ENCODE measurements at places on chromosomes 2 and 18.
A peak's percentile ranks its signal among the peaks of the same experiment; 100 is the strongest.

DNA sequence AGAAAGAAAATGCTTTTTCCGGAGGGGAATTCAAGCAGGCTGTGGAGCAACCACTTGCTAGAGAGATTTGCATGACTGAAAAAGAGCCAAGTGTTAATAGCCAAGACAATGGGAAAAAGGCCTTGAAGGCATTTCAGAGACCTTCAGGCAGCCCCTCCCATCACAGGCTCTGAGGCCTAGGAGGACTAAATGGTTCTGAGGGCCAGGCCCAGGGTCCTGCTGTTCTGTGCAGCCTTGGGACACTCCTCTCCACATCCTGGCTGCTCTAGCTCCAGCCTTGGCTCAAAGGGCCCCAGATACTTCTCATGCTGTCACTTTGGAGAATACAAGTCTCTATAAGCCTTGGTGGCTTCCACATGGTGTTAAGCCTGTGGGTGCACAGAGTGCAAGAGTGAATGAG lies 81.8 kb downstream of the B3GNT2 start:
- H3K27me3 ChIP-seq: peaks cover 5% of the 10 kb centered on the region
- H3K36me3 ChIP-seq: peaks cover 34% of the 10 kb centered on the region
- no peak for DNase-seq
- no peak overlapping the region for H3K4me3 ChIP-seq

DNA sequence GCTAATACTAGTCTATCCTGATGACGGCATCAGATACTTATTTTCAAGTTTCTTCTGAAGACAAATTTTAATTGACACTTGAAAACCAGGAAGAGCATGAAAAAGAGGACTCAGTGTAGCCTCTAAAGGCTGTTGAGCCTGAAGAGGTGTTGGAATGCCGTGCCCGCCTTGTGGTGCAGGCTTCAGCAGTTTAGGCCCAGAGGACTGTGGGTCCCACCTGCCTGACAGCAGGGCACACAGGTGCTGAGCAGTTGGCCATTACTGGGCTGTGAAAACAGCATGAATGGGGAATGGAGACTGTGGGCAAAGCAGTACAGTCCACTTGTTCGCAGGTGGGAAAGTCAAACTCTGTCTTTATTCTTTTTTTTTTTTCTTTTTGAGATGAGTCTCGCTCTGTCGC lies 49.8 kb upstream of the THOC1 start:
- peaks cover 3% of the 10 kb centered on the region for H3K4me1 ChIP-seq
- H3K27ac ChIP-seq: no peak overlapping the region
- H3K27me3 ChIP-seq: peaks cover 2% of the 10 kb centered on the region
- no peak for DNase-seq
- no peak overlapping the region for H3K4me3 ChIP-seq

- no peak overlapping the region for H3K27ac ChIP-seq
- DNase-seq: no peak
- no peaks in the 10 kb centered on the region for H3K27me3 ChIP-seq
Measured at GRCh38 chr2:206526416-206526815, 83.1 kb downstream of the ADAM23 start.

DNA sequence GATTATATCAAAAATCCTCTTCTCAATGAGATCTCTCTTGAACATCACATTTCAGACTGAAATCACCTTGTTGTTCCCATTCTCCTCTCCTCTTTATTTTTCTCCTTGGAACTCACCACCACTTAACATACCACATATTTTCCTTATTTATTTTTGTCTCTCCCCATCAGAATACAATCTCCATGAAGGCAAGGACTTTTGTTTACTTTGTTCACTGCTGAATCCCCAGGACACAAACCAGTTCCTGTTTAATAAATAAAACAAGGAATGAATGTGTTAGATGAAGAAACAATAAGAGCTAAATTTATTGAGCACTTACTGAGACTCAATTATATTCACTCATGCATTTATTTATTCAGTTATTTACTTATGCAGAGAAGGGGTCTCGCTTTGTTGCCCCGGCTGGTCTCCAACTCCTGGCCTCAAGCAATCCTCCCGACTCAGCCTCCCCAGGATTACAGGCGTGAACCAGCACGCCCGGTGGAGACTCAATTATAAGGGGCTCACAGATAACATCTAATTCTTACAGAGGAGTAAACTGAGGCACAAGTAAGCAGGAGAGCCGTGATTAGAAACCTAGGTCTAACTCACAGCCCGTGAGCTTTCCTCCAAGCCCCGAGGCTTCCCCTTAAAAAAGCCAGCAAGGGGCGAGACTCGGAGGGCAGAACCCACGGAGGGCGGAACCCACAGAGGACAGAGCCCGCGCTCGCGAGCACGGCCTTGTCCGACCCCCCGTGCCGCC lies 616 bp upstream of the TAF1B start:
- H3K4me1 ChIP-seq: peaks cover 45% of the 10 kb centered on the region
- H3K4me3 ChIP-seq: peak overlapping the region; percentile 91
- H3K36me3 ChIP-seq: peaks cover 10% of the 10 kb centered on the region
- H3K27ac ChIP-seq: peak overlapping the region; percentile 96
- DNase-seq: no peak
- H3K27me3 ChIP-seq: no peaks in the 10 kb centered on the region

GRCh38 chr2:24720310-24720709 lies 72.9 kb downstream of the PTRHD1 start:
- H3K27me3 ChIP-seq: no peaks in the 10 kb centered on the region
- peaks cover 38% of the 10 kb centered on the region for H3K36me3 ChIP-seq
- peaks cover 12% of the 10 kb centered on the region for H3K4me1 ChIP-seq
- no peak for DNase-seq
- no peak overlapping the region for H3K27ac ChIP-seq
- H3K4me3 ChIP-seq: no peak overlapping the region

GRCh38 chr18:79195716-79196683 lies 126.8 kb downstream of the ATP9B start:
- peaks cover 7% of the 10 kb centered on the region for H3K4me1 ChIP-seq
- H3K36me3 ChIP-seq: peaks cover 22% of the 10 kb centered on the region
- H3K27ac ChIP-seq: no peak overlapping the region
- H3K4me3 ChIP-seq: no peak overlapping the region

- H3K4me3 ChIP-seq: no peak overlapping the region
- H3K36me3 ChIP-seq: no peaks in the 10 kb centered on the region
- no peak overlapping the region for H3K27ac ChIP-seq
Measured at GRCh38 chr2:6940820-6941219, 23.6 kb downstream of the RNF144A start.

- no peaks in the 10 kb centered on the region for H3K27me3 ChIP-seq
- H3K4me1 ChIP-seq: no peaks in the 10 kb centered on the region
- H3K27ac ChIP-seq: no peak overlapping the region
- H3K36me3 ChIP-seq: no peaks in the 10 kb centered on the region
- no peak overlapping the region for H3K4me3 ChIP-seq
Measured at GRCh38 chr2:79981316-79981715, 323.2 kb downstream of the LRRTM1 start.

DNA sequence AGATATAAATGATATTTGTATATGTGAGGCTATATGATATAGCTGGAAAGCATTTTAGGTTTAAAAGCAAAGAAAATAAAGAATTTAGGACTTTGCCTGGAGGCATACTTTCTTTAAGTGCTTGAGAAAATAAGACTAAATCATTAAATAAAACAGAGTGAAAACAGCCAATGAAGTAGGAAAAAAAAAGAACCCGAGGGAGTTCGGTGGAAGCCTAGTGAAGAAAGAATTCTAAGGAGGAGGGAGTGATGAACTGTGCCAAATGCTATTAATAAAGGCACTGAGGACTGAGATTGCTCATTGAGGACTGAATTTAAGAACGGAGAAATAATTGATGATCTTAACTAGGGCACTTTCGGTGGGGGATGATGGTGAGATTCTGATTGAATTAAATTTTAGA lies 573.5 kb downstream of the DSC3 start:
- no peak overlapping the region for H3K4me3 ChIP-seq
- DNase-seq: no peak
- no peaks in the 10 kb centered on the region for H3K36me3 ChIP-seq
- no peaks in the 10 kb centered on the region for H3K27me3 ChIP-seq
- no peak overlapping the region for H3K27ac ChIP-seq

GRCh38 chr18:11004294-11004693 lies 145.1 kb downstream of the PIEZO2 start:
- H3K4me3 ChIP-seq: no peak overlapping the region
- no peaks in the 10 kb centered on the region for H3K27me3 ChIP-seq
- H3K27ac ChIP-seq: no peak overlapping the region
- no peak for DNase-seq
- H3K36me3 ChIP-seq: no peaks in the 10 kb centered on the region

DNA sequence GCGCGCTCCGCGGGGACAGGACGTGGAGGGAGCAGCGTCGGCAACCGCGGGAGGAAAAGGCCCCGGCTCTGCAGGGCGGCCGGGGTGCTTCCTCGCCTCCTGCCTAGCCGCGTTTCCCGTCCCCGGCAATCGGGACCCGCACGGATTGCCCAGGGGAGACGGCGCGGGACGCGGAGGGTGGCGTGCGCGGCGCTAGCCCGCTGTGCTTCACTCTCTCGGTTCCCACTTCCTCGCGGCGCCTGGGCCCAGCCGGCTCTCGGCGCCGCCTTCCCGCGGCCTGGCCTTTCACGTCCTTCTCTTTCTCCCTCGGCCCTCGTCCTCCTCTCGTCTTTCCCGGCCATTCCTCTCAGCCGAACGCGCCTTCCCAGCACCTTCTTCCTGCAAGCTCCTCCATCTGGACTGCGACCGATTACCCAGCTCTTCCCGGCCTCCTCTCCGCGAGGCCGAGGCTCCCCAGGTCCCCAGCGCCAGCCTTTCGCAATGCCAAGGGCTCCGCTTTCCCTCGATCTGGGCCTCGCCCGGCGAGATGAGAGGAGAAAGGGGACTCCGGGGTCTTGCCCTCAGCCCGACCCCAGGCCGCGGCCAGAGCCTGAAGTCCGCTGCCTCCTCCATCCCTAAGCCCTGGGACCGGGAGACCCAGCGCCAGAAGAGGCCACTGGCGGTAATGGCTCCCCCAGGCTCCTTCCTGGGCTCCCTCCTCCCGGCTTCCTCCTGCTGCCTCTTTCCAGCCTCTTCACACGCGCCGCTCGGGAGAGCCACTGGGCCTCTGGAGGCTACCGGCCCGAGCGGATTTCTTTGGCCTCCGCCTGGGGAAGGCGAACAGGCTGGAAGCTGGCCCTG lies 34.3 kb upstream of the ATP6V1B1 start:
- H3K4me1 ChIP-seq: peaks cover 64% of the 10 kb centered on the region
- H3K36me3 ChIP-seq: no peaks in the 10 kb centered on the region
- DNase-seq: no peak
- peaks cover 92% of the 10 kb centered on the region for H3K27me3 ChIP-seq
- peak overlapping the region; percentile 92 for H3K27ac ChIP-seq
- peak overlapping the region; percentile 78 for H3K4me3 ChIP-seq

- H3K4me3 ChIP-seq: no peak overlapping the region
- H3K4me1 ChIP-seq: peaks cover 29% of the 10 kb centered on the region
- H3K36me3 ChIP-seq: no peaks in the 10 kb centered on the region
Measured at GRCh38 chr2:218005028-218005427, 2.2 kb upstream of the TNS1 start.

DNA sequence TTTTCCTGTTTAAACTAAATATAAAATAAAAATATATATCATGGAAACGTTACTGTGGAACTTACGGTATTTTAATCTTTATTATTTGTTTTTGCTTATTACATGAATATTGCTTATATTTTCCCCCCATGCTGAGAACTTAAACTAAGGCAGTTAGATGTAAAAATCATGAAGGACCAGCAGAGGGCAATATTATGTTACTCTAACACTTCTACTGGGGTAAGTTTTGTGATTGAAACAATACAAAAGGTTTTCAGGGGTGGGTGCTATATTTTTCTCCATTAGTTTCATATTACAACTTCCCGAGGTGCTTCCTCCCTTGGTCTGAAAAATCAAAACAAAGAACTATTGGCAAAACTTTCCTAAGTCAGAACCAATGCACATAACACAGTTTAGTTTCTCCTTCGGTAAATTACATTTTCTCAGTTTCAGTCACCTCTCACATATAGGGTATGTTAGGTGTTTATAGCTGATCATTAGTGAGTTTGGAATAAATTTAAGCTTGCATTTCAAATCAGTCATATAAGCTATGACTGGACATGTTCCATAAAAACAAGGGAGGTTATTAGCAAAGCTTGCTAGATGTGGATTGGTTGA lies 54.8 kb downstream of the ZNF407 start:
- peaks cover 14% of the 10 kb centered on the region for H3K36me3 ChIP-seq
- H3K4me3 ChIP-seq: no peak overlapping the region
- H3K27ac ChIP-seq: no peak overlapping the region
- no peak for DNase-seq
- no peaks in the 10 kb centered on the region for H3K27me3 ChIP-seq
- H3K4me1 ChIP-seq: peaks cover 1% of the 10 kb centered on the region

DNA sequence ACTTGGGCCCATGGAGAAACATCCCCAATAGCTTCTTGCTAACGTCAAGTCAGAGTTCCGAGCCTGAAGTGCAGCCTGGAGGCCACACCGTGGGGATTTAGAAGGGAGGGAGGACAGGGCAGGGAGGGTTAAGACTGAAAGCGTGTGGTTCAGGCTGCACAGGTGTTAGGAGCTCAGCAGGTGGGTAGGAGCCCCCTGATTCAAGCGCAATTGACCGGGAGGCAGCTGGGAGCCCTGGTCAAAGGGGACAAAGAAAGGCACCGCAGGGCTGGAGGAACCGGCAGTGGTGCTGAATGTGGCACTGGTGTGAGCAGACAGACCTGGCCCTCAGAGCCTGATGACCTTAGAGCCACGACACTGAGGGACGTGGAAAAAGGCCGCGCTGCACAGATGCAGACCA lies 149.6 kb downstream of the TMEM18 start:
- no peak overlapping the region for H3K4me3 ChIP-seq
- no peak overlapping the region for H3K27ac ChIP-seq
- peaks cover 16% of the 10 kb centered on the region for H3K27me3 ChIP-seq
- peaks cover 3% of the 10 kb centered on the region for H3K36me3 ChIP-seq
- DNase-seq: no peak
- H3K4me1 ChIP-seq: peaks cover 2% of the 10 kb centered on the region

DNA sequence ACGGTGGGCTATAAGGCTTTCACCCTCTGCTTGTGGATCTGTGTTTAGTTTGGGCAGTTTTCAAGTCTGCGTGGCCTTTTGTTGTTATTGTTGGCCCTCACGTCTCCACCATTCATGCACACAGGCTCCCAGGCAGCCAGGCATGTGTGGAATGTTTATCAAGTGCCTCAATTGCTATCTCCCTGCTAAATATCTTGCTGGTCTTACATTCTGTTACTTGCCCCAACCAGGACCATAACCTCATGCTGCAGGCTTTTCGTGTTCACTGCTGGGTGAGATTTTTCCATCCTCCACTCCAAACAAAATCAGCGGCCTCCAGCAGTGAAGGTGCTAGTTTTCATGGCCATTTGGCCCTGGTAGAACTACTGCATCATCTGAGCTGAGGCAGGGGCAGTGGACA lies 63.0 kb upstream of the DSC1 start:
- no peak for DNase-seq
- H3K4me1 ChIP-seq: no peaks in the 10 kb centered on the region
- no peak overlapping the region for H3K4me3 ChIP-seq
- H3K27me3 ChIP-seq: no peaks in the 10 kb centered on the region
- H3K27ac ChIP-seq: no peak overlapping the region

- H3K27me3 ChIP-seq: peaks cover 11% of the 10 kb centered on the region
- no peaks in the 10 kb centered on the region for H3K36me3 ChIP-seq
- H3K4me1 ChIP-seq: peaks cover 2% of the 10 kb centered on the region
- H3K4me3 ChIP-seq: no peak overlapping the region
- no peak overlapping the region for H3K27ac ChIP-seq
- no peak for DNase-seq
Measured at GRCh38 chr2:222025881-222026271, 272.9 kb downstream of the PAX3 start.

Data from stimulated activated naive B cell treated with anti-CD40 and anti-IgM and Interleukin-4, amounts not matched to agents 10 μg/mL and 1 μg/mL and 100 μg/mL, for 72 hours (primary cell).